AG09319 (cell line): ENCODE measurements at places on chromosomes 5 and 9.

GRCh38 chr5:167631191-167631590 lies 660.3 kb upstream of the WWC1 start:
- no peak for DNase-seq

GRCh38 chr9:127129073-127129717 lies 6.8 kb upstream of the ANGPTL2 start:
- DNase-seq = no peak

DNA sequence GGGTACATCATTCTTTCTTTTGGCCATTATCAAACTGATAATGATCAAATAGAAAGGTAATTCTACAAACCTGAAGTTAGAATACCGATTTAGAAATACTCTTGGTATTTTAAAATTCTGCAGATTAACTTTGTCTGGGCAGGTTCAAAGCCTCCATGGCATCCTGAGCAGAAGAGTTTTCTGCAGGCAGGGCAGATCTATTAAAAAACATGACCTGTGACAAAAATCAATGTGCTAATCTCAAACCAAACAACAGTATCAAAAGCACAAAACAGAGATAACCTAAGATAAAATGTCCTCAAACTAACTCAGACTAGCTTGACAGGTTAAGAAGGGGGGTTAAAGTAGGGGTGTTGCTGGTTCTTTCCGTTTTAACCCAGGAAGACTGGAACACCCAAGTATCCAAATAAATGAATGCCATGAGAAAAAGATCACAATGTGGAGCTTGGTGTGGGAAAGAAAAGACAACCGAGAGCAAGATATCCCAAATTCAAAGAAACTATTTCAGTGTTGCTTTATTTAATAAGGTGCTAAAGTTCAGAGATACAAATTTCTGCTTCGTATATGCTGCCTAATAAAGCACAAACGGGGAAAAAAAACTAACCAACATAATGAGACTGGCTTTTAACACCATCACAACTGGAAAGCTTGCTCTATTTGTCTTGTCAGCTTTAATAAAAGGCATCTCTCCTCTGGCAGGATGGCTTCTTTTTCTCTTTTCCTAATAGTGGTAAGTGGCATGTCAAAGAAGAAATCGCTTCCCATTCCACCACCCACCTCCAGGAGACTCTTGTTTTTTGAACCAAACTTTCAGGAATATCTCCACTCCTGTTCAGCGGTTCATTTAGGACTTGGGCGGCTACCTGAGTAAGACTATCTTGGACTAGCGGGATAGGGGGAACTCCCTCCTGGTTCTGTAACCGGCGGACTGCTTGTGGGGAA lies 2.3 kb downstream of the EFNA5 start:
- DNase-seq = no peak

- DNase-seq = no peak
These were observed 1.0 kb downstream of the RIOK2 start for GRCh38 chr5:97181856-97182545.

DNA sequence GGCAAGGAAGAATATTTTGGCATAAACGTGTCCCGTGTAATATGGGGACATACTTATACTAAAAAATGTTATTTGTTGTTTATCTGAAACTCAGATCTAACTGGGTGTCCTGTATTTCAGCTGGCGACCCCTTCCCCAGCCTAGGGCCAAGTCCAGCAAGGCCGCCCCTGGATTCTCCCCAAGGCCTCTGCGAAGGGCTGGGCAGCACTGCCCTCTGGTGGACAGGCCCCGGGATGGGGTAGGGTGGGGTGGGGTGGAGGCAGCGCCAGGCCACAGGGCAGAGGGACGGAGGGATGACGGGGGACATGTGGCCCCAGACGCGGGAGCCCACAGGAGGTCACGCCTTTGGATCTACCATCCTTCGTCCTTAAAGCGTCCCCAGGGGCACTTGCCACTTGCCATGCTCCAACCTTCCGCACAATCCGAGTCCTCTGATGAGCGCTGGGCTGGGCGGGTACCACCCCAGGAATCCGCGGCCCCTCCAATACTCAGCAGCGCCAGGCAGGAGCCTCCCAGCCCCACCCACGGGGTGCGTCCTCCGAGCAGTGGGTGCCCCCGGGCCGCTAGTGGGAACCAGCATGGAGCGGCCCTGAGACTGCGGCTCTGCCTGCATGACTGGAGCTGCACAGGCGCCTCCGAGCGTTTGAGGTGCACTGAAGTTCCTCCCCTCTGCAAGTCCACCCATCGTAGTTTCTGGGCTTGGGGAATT lies 7.1 kb upstream of the AGPAT2 start:
- DNase-seq = no peak

DNA sequence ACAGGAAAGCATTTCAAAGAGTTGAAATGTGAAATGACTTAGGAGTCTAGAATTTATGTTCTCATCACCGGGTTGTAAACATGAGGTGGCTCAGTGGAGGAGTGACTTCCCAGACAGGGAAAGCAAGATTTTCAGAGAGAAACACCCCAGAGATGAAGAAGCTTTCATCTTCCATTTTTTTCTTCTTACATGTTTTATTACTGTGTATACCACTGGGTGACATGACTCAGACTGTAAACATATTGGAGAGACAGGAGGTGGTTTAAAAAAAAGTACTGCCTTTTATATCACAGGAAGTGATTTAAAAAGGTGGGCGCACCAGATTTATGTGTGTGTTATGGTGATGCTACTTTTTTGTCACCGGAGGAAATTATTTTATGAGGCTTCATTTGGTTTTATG lies 209.1 kb upstream of the TUT7 start:
- no peak for DNase-seq

GRCh38 chr9:40926404-40927259 lies 201.8 kb downstream of the FOXD4L6 start:
- no peak for DNase-seq

DNA sequence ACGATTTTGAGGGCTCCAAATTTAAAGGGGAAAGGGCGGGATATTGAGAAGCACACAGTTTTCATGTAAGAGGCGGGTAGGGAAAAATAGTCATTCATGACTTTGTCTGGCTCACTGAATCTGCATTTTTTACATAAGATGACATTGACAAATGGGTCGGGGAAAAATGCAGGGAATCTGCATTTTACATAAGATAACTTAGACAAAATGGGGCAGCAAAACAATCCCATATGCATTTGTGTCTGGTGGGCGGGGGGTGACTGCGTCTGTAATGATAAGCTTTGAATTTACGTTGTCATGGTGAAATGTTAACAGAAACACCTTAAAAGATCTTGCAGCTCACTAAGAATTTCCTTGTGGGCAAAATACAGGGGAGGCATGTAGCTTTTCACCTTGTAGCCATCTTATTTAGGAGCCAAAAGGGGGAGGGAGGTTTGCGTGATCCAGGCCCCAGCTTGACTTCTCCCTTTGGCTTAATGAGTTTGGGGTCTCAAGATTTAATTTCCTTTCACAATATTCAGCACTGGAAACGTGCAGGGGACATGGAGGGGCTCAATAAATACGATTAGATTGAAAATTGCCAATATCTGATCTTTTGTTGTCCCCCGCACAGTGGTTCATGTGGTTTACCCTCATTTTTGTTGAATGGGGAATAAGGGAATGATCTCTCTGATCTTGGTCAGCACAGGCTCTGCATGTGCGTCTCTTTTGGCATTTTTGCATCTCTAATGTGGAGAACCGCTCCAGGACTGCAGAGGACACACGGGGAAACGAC lies 41.1 kb upstream of the GADD45G start:
- no peak for DNase-seq

DNA sequence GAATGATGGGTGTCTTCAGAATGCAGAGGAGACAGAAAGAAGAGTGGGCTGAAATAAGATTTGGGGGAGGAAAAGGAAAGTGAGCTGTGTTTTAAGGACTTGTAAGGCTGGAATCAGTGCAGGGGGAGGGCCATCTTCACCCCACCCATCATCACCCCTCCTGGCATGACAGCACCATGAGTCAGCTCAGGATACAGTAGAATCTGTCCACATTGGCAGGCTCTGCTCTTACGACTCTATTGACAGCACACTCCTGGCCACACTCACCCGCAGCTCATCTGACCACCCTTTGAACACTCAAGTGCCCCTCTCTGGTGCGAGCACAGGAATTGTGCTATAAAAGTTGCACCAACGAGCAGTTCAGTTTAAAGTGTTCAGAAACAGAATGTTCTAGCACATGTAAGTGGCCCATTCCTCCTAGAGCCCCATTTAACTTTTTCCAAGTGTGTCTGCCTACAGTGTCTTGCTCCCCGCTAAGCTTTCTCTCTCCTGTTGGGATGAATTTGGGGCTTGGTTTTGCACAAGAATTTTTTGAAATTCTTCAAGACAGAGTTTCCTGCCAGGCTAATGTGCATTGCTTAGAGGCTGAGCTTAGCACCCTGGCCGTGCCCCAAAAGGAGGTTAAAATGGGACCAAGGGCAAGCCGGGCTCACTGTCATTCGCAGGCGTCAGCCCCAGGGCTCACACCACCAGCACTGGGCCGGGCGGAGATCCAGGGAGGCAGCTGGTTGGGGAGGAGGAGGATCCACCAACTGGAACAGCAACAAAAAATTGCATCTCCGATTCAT lies 12.0 kb downstream of the ADRA1B start:
- DNase-seq = no peak

DNA sequence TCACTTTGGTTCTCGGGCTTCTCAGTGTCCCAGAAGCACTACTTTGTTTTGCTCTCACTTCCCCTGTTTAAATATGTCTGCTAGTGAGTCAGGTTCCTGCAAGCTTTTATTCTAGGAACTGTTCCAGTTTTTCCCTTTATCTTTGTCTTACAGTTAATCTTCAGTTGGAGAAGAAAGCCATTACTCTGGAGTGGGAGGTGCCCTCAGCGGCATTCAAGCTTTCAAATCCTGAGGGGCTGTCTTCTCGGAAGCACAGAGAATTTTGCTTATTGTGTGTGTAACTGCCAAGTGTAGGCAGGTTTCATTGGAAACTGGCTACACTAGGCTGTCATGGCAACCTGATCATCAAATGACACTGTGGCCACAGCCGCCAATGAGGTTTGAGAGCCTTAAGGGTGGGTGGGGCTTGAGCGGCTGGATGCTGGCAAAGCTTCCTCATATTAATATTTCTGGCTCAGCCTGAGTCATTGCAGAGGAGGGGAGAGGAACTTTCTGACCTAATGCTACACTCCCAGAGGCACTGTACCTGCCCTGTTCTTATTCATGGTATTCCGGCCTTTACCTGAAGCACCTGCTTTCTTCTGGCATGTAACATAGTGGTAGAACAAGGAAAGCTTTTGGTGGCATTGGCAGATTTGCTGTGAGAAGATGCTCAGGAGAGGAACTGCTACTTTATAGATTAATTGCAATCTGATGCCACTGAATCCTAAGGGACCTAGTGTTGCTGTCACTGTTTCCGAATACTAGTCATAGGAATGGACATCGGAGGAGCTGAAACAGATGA lies 26.3 kb downstream of the SLC25A25 start:
- DNase-seq = peak; percentile 93

DNA sequence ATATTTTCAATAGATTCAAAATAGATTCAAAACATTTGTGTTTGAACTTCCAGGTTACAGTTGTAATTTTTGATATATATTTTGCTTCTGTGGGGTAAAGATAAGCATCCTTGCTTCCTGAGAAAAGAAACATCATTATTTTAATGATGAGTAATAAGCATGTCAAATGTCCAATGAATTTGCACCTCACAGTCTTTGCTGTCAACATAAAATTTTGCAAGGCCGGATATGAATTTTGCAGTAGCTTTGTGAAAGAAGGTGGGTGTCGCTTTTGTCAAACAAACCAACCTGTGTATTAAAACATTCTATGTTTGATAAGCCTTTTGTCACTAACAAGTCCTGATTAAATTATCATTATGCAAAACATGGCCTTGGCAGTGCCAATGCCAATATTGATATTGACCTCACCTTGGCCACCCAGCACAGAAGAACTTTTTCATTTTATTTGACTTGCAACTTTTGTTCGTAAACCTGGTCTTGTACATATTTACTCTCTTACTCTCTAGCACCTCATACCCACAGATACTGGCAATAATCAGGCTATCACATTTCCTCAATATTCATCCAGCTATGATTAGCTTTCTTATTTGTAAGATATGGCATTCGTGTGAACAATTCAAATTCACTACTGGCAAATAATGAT lies 645.0 kb upstream of the KLF4 start:
- DNase-seq = no peak
